ENCODE measurements at places on chromosomes 16 and 17.

DNA sequence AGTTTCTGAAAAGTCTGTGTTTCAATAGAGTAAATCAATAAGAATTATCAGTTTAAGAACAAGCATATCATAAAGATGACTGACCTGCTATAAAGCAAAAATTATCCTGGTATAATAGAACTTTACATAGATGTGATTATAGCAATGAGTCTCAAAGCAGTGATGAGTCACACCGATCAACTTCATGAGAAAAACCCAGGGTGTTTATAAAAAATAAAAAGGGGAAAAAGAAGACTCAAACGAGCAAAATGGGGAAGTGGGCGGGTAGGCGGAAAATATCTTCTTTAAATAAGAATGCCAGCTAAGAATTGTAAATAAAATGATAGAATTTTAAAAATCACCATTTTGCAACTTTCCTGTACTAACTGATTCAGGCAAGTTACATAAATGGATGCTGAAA lies 46.8 kb downstream of the BRIP1 start:
- no peak for DNase-seq

GRCh38 chr16:73033271-73033998 lies 14.5 kb downstream of the ZFHX3 start:
- no peak for DNase-seq

DNA sequence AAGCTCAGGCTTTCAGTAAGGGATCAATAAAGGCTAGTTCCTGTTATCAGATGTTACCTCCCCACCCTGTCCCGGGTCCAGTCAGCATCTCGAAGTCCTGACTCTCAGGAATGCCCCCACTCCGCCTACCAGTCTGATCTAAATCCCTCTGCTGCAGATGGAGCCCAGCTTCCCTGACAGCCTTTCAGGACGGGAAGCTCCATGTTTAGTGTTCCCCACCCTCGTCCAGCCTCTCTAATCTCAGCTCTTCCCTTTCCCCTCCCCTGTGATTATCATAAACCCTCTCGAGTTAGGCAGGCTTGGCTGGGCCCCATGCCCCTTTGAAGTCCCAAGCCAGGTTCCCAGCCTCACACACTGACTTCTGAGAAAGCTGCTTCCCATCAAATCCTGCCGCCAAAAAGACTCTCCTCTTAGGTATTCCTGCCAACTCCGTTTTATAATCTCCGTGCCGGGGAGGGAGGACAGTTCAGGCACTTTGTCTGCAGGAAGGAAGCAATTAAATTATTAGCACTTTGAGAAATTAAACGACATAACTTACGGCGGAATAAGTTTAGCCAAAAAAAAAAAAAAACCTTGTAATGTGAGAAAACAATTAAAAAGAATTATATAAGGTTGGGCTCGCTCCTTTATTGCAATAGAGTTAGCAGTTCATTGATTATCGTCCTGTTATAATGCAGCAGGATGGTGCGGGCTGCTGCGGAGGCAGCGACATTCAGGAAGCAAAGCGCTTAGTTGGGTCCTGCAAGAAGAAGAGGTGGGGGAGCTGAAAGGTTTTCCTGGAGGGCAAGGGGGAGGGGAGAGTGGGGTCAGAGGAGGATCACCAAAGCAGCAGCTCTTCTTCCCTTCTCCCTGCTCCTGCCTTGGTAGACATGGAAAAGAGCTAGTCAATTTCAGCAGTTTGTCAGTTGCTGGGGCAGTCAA lies 16.8 kb upstream of the ETV4 start:
- no peak for DNase-seq

DNA sequence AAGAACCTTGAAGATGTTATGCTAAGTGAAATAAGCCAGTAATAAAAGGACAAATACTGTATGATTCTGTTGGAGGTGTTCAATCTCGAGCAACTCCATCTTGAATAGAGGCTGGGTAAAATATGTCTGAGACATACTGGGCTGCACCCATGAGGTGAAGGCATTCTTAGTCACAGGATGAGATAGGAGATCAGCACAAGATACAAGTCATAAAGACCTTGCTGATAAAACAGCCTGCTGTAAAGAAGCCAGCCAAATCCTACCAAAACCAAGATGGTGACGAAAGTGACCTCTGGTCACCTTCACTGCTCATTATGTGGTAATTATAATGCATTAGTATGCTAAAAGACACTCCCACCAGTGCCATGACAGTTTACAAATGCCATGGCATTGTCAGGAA lies 98.1 kb downstream of the RGS9 start:
- no peak for DNase-seq

DNA sequence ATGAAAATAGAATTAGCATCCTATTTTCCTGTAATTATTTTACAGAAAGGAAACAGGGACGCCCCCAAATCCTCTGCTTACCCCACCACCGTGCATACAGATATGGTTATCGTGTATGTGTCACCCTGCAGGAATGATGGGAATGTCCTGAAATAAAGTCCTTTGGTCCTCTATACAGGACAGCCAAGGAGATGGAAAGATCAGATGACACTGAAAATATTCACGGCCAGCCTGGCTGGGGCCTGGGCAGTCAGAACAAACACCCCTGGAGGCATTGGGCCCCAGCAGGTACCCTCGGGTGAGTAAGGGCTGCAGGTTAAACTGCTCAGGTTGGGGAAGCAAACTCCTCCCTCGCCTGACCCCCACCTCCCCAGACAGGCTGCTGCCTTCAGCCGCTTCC lies 368.0 kb downstream of the FOXL1 start:
- no peak for DNase-seq

DNA sequence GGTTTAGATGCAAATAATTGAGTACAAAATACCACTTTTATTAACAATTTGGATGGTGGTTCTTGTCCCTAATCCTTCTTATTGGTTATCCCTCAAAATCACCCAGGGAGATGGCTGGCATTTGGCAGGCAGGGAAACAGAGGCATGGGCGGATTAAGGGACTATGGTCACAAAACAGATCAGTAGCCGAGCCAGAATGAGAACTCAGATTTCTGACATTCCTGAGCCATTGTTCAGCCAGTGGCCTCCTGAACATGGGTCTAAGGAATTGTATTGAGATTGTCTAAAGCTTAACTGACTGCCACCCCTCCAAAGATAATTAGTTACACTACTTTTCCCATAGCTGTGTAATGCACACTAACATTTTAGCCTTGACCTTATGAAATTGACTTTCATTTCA lies 88.4 kb downstream of the CHD9NB start:
- no peak for DNase-seq

DNA sequence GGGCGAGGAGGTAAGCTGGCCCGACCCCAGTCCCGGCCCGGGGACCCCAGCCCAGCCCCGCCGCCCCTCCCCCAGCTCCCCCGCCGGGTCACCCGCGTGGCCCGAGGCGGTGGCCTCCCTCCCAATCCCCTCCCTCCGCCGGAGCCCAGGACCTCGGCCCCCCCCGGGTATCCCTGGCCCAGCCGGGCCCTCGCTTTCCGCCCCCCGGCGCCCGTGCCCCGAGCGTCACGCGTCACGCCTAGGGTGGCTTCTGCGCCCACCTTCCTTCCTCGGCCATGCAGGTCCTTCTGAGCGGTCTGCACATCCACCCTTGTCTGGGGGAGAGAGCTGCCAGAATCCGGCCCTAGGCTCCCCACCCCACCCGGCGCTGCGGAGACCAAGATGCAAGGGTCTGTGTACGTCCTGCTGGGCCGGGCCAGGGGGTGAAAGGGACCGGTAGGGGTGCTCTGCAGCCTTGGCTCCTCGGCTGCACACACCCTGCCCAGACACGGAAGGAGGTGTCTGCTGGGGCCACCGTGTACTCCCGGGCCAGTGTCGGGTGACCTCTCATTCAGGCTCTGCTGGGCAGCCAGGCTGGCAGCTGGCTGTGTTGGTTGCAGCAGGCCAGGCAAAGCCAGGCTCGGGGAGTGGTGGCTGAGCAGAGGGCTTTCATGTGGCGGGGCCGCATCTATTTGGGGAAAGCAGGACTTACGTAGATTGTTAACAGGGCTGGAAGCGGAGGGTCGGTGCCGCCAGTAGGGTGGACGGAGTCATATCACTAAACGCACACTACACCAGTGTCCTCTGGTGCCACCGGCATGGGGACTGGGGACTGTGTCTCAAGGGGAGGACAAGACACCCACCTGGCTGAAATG lies 754 bp downstream of the RAB11FIP4 start:
- no peak for DNase-seq

- no peak for DNase-seq
These were observed 8.0 kb upstream of the AKTIP start for GRCh38 chr16:53511084-53511402.

- no peak for DNase-seq
These were observed 34.8 kb upstream of the NDRG4 start for GRCh38 chr16:58464916-58465731.

DNA sequence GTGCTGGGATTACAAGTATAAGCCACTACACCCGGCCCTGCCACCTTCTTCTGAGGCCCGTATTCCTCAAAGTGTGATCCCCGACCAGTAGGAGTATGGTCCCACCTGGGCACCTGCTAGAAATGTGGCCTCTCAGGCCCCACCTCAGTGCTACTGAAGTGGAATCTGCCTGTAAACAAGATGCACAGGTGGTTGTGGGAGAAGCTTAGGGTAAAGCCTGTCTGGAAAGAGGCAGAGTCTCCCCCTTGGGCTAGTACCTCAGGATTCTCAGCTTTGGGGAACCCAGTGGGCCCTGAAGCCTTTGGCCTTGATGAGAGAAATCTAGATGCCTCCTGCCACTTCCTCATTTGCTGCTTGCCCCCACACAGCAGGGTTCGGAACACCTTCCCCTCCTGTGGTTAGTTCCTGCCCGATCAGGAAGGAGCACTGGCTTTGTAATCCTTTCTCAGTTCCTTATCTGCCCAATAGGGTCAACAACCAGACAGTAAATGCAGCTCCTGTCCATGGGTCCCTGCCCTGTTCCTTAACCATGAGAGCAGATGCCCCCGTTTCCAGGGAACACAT lies 25.2 kb downstream of the TK2 start:
- DNase-seq, result no peak

DNA sequence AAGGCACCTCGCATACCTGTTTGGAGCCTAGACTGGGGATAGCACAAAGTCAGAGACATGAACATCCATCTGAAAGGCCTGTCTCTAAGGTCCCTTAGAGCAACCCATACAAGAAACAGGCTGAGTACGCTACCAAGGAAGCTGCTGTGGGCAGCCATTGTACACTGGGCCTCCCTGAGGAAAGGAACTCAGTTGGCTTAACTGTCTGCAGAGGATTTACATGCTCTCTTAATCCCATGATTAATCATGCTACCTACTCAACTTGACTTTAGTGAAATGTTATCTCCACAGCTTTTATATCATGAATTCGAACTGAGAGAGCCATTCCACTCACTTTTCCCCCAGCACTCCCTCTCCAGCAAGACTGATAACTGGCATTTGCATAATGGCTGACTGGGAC lies 26.0 kb downstream of the PHLPP2 start:
- DNase-seq, result no peak

- no peak for DNase-seq
These were observed 39.3 kb upstream of the MAP2K6 start for GRCh38 chr17:69375229-69375628.

DNA sequence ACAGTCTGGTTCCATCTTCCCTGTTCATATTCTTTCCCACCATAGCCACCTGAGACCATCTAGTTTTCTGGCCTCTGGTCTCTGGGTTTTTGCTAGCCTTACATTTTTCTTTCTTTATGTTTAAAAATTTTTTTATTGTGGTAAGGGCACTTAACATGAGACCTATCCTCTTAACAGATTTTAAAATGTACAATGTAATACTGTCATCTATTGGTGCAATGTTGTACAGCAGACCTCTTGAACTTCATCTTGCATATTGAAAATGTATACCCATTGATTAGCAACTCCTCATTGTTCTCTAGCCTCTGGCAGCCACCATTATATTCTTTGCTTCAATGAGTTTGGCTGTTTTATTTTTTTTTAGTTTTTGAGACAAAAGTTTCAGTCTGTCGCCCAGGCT lies 39.2 kb downstream of the ITGAM start:
- DNase-seq, result no peak

DNA sequence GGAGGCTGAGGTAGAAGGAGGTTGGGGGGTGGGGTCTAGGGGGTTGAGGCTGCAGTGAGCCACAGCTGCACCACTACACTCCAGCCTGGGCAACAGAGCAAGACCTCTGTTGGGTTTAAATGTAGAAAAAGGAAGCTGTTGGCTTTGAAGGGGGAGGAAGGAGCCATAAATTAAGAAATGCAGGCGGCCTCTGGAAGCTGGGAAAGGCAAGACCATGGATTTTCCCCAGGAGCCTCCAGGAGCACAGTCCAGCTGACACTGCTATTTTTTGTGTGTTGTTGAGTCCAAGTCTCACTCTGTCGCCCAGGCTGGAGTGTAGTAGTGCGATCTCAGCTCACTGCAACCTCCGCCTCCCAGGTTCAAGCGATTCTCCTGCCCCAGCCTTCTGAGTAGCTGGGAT lies 15.9 kb downstream of the LITAF start:
- no peak for DNase-seq

GRCh38 chr17:62855156-62855555 lies 47.0 kb upstream of the MARCHF10 start:
- DNase-seq, result no peak

DNA sequence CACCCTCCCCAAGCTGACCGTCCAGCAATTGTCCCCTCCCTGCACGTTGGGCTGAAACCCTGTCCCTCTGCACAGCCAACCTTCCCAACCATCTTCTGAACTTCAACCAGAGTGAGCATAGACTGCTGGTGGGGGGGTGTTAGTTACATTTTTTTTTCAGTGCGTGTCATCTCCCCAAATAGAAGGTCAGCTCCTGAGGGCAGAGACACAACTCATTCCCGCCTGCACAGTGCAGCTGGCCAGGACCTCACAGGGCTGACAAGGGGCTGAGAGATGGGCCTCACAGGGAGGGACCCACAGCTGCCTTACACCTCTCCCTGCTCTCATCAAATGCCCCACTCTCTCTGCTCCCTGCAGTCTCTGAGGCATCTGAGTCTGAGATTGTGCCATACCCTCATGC lies 8.4 kb downstream of the SRL start:
- DNase-seq, result no peak

Data from stimulated activated CD8-positive, alpha-beta memory T cell treated with anti-CD3 and anti-CD28 coated beads, Interleukin-2, amount 100 ng/mL, for 1 hour (primary cell).